Stimulated activated CD4-positive, alpha-beta T cell treated with anti-CD3 and anti-CD28 coated beads, TNF-alpha, amount 100 ng/mL, for 1 hour (primary cell): ENCODE measurements at places on chromosomes 3 and 15.

DNA sequence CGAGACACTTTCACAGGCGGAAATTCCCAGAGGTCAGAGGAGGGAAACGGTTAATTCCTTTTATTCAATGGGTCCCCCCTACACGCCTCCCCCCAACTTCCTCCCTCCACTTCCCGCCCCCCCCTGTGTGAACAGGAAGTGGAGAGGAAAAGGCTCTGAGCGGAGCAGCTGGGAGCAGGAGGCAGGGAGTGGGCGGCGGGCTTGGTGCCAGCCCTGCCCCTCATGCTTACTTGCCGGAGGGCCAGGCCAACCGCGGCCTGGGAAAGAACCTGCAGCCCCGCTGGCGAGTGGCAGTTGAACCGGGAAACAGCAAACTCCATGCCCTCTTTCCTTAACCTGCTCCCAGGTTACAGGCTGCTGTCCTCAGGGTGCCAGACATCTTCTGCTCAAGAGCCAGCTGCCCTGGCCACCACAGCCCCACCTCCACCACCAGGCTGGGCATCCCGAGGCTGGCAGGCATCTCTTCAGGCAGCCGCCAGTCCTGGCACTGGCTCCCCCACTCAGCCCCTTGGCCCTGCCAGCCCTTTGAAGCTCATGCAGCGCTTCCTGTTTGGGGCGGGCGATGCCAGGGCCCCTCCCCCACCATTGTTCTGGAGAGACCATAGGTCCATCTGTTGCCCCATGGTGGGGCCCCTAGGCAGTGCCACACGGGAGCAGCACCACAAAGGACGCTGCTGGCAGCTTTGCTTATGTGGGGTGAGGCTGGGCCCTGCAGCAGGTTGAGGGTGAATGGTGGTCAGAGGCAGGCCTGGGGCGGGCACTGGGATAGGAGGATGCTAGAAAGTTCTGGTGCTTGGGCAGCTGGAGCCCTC, 12.9 kb downstream of the VPS18 start:
- no peak for DNase-seq

DNA sequence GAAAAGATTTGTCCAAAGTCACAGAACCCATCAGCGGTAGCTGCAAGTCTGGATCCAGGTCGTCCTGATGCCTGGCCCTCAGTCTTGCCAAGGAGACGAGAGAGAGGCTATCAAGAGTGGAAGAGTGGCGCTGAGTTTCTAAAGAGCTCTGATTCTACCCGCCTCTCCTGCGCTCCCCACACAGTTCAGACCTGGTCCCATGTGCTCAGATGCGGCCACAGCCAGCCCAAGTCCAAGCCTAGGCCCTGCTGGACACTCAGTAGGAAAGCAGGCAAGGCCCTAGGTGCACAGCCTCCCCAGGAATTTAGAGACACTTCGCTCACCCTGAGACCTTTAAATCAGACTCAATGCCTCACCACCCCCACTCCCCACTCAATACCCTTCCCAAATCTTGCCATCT, 32.4 kb downstream of the CCDC12 start:
- no peak for DNase-seq

DNA sequence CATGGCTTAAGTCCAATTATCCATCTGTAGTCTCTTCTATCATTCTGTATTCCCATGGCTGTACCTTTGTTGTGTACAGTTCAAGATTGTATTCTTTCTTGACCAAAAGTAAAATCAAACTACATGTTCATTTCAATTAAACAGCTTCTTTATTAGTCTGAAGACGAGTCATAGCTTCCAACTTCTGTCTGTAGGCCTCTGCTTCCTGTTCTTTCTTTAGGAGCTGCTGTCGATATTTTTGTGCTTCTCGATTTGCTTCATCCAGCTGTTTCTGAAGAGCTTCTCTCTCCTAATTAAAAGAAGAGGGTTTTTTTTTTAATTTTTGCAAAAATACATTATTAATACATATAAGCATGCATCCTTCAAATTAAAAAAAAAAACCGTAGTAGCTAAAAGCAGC, 13.0 kb upstream of the HDC start:
- no peak for DNase-seq

GRCh38 chr15:48191574-48192225, at the start of gene CTXN2:
CTXN2 (plus strand) TSS chr15:48191665; CDS start chr15:48201301, 9,636 bp downstream.
- no peak for DNase-seq

DNA sequence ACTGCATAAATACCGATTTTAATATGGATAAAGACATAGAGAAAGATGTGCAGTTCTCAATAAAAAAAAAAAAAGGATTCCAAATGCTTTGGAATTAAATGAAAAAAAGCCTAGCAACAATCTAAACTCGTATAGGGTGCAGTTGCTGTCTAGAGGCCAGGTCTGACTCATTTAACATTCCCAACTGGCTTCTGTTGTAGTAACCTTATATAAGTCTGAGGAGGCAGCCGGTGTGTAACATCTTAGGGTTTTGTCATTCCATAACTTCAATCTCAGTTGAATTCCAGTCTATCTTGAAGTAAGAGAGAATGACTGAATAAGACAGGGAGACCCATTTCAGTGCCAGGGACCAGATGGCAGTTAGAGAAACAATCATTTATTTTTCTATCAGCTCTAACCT, 6.5 kb downstream of the PDCD10 start:
- DNase-seq = no peak

DNA sequence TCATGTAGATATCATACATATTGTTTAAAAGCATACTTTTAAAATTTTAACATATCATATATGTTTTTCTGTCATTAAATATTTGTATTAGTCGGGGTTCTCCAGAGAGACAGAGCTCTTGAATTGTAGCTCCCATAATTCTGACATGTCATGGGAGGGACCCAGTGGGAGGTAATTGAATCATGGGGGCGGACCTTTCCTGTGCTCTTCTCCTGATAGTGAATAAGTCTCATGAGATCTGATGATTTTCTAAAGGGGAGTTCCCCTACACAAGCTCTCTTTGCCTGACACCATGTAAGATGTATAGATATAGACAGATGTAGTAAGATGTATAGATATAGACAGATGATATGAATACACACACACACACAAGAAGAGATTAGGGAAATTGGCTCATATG, 161.2 kb upstream of the ABI3BP start:
- no peak for DNase-seq

DNA sequence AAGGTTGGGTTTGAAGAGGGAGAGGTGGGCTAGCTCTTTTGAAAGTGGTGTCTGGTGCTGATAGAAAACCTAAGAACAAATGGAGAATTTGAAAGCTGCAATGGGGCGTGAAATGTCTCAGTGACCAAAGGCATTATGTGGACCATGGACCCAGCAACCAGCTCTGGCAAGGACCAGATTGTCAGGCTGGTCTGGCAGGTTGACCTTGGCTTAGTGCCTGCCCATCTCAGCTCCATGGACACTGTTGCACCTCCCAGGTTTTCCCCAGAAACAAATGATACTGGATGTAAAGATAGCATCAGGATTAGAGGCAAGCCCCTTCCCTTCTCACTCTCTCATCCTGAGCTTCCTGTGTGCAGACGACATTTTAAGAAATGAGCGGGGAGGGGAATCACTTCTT, 302.9 kb upstream of the LRRFIP2 start:
- DNase-seq = no peak

DNA sequence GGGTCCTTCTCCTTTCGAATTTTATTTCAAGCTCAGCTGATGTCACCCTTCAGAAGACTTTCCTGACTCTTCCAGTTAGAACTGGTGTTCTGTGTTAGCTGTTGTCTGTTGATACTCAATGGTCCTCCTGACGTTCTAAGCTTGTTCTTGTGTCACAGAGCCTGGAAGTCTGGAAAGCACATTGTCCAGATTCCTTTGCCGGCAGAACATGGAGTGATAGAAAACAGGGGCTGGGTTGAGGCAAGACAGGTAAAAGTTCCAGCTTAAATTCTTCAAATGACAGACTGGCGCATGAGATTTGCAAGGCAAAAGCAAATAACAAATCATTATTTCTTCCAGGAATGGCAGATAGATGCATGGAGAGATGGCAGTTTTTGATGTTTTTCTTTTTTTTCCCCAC, 102.0 kb upstream of the CLSTN2 start:
- no peak for DNase-seq

GRCh38 chr15:40936709-40937666, 7.8 kb downstream of the DLL4 start:
- no peak for DNase-seq

- no peak for DNase-seq
Observed at GRCh38 chr15:80171787-80172186, 19.0 kb downstream of the FAH start.

DNA sequence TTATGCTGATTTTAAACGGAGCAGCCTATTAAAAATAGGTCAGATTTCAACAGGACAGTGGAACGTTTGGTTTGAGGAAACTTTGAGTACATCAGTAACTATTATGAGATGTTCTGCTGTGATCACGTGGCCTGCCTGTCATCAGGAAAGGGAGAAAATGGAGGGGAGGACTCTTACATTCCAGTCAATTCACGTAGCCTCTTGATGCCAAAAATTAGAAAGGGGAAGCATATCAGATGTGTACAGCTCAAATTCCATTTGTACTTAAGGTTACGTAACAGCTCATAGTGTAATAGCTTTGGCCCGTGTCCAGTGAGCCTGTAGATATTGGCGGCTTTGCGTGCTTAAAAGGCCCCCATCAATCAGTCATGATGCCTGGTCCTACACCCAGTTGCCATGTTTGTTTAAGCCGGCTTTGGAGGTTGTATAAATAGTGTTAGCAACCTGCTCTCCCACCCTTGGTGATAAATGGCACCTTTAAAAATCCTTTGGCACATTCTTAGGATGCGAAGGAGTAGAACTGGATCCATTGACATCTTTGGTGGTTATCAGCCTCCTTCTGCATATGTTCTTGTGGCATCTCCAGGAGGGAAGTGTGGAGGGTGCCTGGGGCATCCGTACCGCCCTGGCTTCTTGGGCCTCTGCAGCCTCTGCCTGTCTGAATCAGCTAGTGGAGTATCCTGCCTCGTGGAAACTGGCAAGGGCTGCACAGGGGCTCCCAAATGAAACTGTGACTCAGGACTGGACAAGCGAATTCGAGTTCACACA, 163.9 kb downstream of the THSD4 start:
- DNase-seq = no peak

DNA sequence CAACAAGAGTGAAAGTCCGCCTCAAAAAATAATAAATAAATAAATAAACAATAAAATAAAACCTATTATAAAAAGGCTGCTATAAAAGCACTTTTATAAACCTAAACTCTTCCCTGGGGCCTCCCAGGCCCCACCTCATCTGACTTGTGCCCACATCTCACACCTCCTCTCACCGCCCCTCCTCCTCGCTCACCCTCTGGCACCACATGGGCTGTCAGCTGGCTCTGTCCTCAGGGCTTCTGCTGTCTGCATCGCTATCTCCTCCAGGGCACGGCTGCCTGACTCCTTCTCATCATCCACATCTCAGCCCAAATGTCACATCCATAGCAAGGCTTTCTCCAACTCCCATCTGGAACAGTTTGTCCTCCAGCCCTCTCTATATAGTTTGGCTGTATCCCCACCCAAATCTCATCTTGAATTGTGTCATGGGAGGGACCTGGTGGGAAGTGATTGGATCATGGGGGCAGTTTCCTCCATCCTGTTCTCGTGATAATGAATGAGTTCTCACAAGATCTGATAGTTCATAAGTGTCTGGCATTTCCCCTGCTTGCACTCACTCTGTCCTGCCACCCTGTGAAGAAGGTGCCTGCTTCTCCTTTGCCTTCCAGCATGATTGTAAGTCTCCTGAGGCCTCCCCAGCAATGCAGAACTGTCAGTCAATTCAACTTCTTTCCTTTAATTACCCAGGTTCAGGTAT, 8.8 kb upstream of the SH3BP5 start:
- DNase-seq = no peak

- no peak for DNase-seq
Observed at GRCh38 chr15:30038667-30039523, 43.9 kb upstream of the GOLGA8J start.

DNA sequence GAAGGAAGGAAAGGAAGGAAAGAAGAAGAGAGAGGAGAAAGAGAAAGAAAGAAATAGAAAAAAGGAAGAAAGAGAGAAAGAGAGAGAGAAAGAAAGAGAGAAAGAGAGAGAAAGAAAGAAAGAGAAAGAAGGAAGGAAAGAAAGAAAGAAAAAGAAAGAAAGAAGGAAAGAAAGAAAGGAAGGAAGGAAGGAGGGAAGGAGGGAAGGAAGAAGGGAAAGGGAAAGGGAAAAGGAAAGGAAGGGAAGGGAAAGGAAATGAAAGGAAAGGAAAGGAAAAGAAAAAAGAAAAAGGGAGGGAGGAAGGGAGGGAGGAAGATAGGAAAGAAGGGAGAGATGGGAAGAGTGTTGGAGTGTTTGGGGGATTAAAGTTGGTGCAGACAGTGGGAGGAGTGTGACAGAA, 450.1 kb downstream of the GBE1 start:
- no peak for DNase-seq

DNA sequence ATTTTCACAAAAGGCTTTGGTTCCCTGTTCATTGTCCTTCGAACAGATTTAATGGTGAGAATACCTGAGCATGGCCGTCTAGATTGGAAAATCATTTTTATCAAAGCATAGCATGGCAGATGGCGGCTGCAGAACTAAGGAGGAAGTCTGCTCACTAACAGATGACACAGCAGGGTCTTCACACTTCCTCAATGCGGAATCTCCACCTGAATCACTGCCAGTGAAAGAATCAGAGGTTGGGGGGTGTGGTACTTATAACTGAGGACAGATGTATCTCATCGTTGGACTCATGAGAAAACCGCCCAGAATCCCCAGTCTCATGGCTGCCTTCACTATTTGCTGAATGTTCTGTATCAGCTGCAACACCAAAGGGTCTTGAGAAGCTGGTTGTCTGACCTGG, 31.6 kb upstream of the PYGO1 start:
- no peak for DNase-seq

DNA sequence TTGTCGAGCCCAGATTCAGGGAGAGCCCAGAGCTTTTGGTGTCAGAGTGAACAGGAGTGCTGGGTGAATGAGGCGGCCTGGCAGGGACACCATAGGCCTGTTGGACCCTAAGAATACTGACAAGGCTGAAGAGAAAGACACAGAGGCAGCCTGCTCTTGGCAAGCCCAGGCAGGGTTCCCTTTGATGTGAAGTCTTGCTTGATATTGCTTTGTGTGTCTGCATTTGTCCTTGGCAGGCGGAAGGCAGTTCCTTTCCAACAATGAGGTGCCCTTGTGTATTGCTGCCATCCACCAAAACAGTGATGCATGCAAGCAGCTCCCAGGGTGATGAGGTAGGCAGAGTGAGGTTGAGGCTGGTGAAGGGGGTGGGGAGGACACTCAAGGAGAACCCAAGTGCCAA, 152.7 kb upstream of the TSC22D2 start:
- no peak for DNase-seq
